DMS79 treated with DMSO at 0.1 percent for 48 hours (cell line): ENCODE measurements at places on chromosomes 3 and 15.
A peak's percentile ranks its signal among the peaks of the same experiment; 100 is the strongest.

GRCh38 chr15:72231833-72232478, 966 bp upstream of the PKM start:
- peak; percentile 28 for DNase-seq

DNA sequence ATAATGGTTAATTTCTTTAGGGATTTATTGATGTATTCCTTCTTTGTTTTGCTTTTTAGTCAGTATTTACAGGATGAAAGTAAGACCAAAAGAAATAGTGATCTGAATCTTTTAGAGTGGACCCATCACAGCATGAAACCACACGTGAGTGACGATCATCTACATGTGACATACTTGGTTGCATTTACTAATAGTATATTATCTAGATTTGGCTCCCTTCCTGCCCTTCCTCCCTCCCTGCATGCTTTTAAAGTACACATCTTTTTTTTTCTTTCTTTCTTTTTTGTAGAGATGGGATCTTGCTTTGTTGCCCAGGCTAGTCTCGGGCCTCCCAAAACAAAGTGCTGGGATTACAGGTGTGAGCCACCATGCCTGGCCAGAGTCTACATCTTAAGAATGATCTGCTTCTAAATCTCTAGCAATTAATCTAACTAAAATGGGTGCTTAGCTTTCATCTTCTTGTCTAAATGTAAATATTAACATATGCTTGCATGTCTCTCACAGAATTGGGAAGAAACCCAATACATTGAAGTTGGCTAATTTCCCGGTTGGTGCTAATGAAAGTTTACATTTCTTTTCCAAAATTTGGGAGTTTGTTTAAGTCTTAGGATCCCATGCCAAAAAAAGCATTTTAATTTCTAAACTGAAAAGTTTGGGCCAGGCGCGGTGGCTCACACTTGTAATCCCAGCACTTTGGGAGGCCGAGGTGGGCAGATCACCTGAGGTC, 38.0 kb downstream of the SENP2 start:
- DNase-seq = no peak

GRCh38 chr3:3798631-3799113, 559 bp upstream of the LRRN1 start:
- DNase-seq = peak; percentile 41

DNA sequence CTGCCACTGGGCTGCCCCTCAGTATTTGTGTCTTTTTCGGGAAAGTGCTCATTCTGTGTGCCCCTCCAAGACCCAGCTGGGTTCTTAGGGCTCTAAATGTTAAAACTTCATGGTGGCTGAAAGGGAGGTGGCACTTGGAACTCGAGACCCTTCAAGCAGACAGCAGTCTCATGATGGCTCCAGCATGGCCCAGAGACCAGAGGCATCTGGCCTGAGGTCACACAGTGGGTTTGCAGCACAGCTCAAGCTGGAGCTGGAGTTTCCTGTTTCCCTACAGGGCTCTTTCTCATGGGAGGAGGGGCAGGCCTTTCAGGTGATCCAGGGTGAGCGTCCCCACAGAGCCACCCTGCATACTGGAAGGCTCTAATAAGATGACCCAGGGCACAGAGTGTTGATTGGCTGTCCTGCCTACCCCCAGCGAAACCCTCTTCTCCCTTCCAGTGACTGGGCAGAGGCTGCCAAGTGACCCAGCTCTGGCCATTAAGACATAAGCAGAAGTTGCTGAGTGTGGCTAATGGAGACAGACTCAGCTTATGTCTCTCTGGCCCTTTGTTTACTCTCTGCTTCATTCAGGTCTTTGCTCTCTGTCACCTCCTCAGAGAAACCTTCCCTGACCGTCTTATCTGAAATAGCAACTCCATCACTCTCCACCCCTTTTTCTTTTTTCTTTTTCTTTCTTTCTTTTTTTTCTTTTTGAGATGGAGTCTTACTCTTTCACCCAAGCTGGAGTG, 166.6 kb upstream of the SMAD3 start:
- no peak for DNase-seq

- no peak for DNase-seq
Measured at GRCh38 chr15:86018679-86019078, 61.0 kb upstream of the AGBL1 start.

GRCh38 chr15:48300038-48300437, 31.2 kb upstream of the DUT start:
- no peak for DNase-seq

DNA sequence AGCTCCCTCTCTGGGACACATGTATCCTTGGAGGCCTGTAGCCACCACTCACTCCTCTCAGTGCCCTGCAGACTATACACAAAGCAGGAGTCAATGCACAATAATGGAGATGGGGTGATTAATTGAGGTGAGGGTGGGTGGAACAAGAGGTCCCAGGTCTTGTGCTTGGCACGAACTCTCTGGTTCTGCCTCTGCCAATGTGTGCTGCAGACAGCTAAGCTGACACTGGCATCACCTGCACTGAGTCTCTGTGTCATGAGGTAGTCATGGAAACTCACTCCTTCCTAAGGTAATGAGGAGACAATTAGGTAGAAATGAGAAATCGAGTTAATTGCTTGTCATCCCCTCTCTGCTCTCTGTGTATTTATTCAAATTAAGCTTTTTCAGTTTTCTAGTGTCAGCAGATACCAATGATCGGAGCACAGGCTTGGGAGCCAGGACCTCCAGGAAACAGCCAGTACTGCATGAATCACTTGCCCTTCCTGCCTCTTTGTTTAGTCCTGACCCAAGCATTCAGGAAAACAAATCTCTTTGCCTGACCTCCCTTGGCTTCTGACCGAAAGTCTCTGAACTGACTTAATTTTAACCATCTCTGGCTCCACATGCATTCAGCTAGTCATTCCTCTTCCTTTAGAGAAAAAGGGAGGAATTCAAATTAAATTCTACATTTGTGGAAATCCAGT, 56.7 kb downstream of the DRD3 start:
- DNase-seq = no peak

DNA sequence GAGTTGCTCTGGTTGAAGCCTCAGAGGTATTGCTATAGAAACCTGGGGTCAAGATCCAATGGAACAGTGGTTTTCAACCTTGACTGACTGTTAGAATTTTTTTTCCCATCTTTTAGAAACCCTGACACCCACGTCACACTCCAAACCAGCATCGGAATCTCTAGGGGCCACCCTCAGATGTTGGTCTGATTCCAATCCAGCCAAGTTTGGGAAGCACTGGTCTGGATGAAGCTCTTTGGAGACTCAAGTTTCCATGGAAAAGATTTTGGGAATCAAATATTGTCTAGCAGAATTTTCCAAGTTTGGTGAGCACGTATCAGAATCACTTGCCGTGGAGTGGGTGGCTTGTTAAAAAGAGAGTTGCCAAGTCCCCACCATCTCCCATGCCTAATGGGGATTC, 103.8 kb downstream of the THSD4 start:
- DNase-seq = no peak

GRCh38 chr3:151357463-151357850, 27.1 kb downstream of the P2RY12 start:
- DNase-seq = no peak

- DNase-seq = no peak
Measured at GRCh38 chr3:72550582-72551262, 297.5 kb downstream of the SHQ1 start.

DNA sequence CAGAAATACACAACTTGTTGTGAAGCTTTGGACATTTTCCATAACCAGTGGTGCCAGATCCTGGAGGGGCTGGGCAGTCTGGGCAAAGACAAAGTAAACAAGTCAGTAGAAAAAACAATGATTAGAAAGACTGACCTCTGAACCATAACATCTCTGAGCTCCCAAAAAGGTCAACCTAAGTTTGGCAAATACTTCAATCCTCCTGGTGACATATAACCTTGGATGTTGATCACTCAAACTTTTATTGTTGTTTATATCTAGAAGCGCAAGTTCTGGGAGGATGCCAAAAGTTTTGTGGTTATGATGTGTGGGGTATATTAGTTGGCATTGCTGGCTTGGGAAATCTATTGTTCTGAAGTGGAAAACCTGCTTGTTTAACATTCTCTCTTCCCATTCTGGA, 257.7 kb downstream of the DIPK2A start:
- no peak for DNase-seq

- DNase-seq = peak; percentile 45
Measured at GRCh38 chr3:136658946-136659682, 93.1 kb downstream of the STAG1 start.

- DNase-seq = no peak
Measured at GRCh38 chr3:146542179-146542578, 2.2 kb downstream of the PLSCR1 start.

DNA sequence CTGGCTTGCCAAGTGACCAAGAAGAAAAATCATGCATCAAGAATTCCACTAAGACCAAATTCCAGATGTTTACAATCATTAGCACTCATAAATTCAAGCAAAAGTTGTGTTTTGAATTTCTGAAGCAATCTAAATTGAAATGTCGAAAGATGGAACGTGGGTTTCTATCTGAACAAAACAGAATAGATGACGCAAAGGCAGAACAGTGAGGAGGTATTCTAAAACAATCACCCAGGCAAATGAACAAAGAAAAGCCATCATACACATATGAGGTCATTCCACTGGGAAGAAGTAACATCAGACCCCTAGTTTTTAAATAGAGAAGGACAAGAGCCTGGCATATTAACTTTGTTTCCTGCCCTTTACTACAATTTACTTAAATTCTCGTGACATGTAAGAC, 58.0 kb downstream of the MCF2L2 start:
- no peak for DNase-seq

GRCh38 chr15:35691891-35692867, 146.2 kb upstream of the DPH6 start:
- DNase-seq = no peak

DNA sequence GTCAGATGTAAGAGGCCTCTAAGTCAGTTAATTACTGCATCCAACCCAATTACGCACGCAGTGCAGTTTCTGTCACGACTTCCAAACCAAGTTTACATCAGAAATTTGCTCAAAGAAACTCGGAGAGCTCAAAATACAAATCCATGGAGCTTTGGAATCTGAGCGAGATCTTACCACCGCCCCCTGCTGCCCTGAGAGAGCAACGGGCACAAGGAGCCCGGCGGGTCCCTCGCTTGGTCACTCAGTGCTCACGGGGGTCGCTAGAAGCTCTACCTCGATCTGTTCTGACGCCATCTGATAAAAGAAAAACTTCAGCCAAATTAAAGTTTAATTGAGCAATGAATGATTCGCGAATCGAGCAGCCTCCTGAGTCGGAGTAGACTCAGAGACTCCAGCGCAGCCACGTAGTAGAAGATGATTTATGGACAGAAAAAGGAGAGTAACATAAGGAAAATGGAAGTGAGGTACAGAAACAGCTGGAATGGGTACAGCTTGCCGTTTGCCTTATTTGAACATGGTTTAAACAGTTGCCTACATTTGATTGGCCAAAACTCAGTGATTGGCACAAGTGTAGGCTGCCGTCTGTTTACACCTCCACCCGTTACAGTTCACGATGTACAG, 232.7 kb upstream of the ATP10A start:
- no peak for DNase-seq

DNA sequence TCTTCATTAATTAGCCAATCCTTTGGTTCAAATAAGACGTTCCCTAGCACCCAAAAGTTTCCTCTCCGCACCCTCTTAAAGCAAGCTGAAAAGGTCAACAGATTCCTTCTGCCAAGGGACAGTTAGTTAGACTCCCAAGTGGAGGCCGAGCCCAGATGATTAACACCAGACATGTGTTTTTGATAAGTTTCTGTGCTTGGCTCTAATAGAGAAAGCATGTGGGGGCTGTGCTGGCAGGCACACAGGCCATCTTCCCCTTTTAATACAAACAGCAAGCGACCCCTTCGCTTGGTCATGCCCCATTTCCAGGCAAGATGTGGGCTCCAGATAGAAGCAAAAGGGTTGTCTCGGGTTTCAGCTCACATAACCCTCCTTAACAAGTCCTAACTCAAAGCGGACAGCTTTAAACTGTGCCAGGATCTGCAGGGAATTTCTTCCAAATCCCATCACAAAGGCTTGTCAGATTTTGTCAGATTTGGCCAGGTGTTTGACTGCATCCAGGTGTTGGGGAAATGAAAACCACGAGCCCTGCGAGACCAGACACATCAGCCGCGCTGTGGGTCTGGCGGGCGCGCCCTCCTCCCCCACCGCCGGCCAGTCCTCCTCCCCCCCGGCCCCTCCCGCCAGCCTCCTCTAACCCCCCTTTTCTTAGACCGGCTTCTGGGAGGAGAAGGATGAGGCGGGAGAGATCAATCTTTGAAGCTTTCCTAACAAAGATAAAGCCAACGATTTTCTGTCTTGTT, 3.3 kb downstream of the HES1 start:
- DNase-seq = peak; percentile 86

DNA sequence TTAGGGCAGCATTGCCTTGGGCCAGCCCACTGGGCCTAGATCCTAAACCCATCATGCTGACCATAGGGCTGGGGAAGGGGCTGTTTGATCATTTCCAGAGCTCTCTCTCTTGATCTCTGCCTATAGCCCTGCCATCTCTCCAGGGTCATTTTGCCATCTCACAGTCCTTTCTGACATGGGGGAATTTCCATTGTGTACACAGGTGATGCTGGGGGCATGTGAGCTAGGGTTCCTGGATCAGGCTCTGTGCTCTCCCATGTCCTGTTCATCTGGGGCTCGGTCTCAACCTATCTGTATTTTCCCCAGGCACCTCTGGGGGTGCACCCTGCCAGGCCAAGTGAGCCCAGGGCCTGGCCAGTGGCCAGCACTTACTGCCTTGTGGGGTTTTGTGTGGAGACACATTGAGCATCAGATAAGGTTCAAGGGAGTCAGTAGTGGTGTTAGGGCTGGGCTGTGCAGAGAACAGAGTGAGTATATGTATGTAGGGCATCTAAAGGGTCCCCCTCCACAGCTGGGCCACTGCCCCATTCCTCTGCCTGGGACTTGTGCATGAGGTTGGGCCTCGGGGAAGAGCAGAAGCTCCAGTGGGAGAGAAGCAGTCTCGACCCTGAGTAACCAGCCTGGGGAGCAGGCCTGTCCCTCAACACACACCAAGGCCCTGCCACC, 25.7 kb upstream of the APEH start:
- no peak for DNase-seq

- DNase-seq = no peak
Measured at GRCh38 chr3:140244893-140245292, 309.9 kb downstream of the CLSTN2 start.

- DNase-seq = no peak
Measured at GRCh38 chr15:45796433-45796832, 161.6 kb downstream of the SQOR start.

DNA sequence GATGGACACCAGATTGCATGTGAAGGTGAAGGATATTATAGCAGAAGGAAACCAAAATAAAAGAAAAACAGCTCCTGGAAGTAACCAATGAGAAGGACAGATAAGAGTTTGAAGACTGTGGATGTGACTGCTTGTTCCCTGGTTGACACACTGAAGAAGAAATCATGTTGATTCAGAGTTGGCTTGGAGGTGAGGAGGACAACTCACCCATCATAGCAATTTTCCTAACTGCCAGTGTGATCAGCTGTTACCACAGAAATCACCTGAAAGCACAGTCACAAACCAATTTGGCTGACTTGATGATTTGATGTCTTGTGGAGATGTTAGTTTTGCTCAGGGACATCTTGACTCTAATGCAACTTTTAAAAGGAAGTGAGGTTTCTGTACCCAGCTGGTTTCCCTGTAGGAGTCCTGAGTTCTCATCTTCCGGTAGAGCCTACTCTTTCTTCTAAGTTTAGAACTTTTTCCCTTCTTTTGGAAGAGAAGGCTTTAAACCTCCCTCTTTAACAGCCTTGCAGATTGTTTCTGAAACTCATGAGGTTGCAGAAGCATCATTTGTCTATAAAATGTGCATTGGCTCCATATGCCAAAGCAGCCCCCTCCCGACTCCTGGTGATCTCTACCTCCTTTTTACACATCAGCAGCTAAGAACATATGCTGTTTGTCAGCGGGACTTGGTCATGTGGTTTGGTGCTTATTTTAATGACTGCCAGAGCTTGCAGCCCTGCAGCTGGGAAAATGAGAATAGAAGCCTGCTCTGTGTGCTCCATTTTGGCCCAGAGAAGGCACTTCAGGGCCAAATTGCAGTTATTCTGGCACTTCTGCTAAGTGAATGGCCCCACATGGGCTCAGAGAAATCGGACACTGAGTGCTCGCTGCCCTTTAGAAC, 10.3 kb downstream of the ATG7 start:
- no peak for DNase-seq
